Hippocampal formation (tissue), 2 donors: ENCODE measurements at places on chromosomes 7 and 10.

GRCh38 chr7:88259656-88260380, 40.0 kb upstream of the SRI start:
- DNase-seq = no peak

- no peak for DNase-seq
These were observed 11.5 kb downstream of the SCRN1 start for GRCh38 chr7:29977886-29978651.

GRCh38 chr7:147478796-147479195, 1111.8 kb upstream of the C7orf33 start:
- DNase-seq = no peak

DNA sequence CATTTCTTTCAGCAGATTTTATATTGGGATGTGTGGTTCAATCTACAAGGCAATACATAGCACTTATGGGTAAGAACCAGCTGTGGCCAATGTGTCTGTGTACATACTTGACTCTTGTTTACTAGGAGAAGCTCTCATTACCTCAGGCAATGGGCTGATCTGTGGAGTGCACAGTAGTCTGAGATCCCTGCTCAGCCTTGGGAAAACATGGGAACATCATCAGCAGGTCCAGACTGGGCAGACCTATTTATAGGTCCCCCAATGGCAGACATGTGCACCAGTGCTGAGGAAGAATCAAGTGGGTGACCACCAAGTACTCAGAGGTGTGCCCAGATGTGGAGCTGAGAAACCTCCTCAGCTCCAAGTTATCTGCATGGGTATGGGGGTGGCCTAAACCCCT, 349.7 kb downstream of the KIF20B start:
- no peak for DNase-seq

DNA sequence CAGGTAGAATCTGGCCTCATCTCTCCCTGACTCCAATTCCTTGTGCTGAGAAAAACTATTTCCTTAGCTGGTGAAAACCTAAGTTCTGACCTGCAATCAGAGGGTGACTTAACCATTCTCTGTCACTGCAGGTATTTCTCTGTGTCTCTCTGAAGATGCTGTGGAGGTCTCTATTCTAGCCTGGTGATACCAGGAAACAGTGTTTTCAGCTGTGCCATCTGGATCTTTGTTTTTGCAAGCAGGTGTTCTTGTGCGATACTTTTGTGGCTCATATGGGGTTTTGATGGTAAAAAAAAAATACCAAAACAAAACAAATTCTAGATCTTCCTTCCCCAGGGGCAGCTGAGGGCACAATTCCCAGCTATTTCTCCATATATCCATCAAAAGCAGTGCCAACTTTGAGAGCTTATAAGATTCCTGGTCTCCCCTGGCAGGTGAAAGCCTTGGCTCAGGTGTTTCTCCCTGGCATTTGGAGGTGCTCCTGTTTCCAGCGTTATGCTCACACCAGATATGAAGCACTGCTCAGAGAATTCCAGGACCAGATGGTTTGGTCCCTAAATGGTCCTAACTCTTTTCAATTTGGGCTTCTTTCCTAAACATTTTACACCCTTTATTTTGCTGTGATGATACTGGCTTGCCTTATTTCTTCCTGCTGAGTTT, 9.9 kb upstream of the NPVF start:
- no peak for DNase-seq

GRCh38 chr10:101061624-101062231, at the start of gene KAZALD1:
TSS of gene KAZALD1 (plus strand) at chr10:101061989. CDS start at chr10:101062593, 604 bp downstream.
- no peak for DNase-seq

DNA sequence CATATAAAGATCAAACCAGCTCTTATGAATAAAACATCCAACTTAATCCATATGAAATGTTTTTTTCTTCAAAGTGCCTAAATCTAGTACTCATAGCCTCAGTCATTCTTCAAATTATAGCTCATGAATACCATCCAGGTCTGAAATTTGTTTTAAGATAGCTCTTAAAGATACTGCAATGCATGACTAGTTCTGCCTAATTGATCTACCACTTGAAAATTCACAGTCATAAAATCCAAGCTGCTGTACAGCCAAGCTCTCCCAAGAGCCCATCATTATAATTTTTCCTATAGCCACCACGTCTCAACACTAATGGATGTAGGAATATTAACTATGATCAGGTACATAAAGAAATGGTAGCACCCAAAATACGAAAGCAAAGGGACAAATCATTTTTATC, 87.9 kb upstream of the RNF148 start:
- DNase-seq = no peak
